ENCODE measurements at places on chromosomes 12 and 14.

GRCh38 chr12:122887819-122888212, 8.1 kb downstream of the VPS37B start:
- no peak for DNase-seq

GRCh38 chr12:130166306-130166705, 4.0 kb downstream of the FZD10 start:
- no peak for DNase-seq

- no peak for DNase-seq
Observed at GRCh38 chr12:8904665-8905064, 9.6 kb upstream of the PHC1 start.

- no peak for DNase-seq
Observed at GRCh38 chr12:112169161-112169872, 44.0 kb downstream of the TRAFD1 start.

DNA sequence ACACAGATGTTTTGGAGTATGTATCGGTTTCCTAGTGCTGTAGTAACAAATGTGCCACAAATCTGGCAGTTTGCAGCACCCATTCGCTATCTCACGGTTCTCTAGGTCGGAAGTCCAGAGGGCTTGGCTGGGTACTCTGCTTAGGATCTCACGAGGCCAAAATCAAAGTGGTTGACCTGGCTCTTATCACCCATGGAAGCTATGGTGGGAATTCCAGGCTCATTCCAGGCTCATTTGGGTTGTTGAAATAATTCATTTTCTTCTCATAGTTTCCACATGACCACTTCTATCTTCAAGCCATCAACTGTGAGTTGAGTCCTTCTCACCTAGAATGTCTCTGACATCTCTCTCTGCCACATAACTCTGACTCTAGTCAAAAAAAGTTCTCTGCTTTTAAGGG, 431.0 kb upstream of the TMPO start:
- no peak for DNase-seq

DNA sequence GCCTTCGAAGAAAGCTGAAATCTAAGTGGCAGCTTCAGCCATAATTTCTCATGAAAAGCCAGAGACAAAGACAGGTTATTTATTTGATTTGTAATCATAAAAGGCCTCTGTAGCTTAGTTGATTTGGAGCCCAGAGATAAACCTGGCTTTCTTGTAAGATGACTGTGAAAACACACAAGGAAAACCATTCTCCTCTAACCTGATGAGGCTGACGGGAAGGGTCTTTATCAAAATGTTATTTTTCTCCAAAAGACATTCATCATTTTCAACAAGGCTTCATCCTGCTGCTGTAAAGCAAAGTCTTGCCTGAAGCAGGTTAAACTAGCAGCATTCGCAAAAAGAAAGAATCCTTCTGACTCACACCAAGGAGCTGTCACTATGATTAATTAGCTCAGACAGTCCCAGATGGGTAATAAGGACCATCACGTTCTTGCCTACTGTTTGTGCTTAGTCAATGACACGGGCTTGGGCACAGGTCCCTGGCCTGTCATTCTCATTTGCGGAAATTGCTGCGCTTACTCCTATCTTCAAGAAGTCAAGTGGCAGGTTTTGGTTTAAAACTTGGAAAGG, 286.6 kb downstream of the C12orf75 start:
- no peak for DNase-seq

DNA sequence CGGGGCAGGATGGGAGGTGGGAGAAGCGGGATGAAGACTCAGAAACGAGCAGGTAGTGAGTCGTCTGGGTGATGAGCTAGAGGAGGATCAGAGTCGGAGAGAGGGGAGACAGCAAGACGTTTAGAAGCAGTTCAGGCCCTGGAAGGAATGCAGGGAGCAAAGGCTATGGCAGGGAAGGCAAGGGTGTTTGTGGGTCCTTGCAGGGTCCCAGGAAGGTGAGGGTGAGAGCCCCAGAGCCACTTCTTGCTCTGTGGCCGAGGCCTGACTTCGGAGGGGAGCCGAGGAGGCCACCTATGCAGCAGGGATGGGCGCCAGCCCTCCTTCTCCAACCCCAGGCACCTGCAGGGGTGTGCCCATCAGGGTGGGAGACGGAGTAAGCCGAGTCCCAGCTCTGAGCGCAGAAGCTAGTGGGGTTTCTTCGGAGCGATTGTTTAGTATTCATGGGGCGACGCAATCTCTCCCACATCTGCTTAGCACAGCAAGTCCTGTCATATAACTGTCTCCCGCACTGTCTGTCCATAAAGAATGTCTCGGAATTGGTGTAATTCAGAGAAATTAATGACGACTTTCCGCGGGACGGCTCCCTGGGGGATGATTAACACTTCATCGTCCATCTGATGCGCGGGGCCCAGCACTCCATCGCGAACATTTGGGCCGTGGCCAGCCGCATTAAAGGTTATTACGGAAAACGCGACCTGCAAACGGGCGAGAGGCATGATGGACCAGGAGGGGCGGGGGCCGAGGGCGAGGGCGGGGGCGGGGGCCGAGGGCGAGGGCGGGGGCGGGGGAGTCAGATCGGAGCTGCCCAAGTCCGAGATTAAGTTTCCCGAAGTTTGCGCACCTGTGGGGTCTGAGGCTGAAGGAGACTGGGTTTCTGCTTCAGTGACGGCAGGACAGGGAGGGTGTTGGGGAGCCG, 12.2 kb upstream of the CALCOCO1 start:
- DNase-seq, result peak; percentile 96

DNA sequence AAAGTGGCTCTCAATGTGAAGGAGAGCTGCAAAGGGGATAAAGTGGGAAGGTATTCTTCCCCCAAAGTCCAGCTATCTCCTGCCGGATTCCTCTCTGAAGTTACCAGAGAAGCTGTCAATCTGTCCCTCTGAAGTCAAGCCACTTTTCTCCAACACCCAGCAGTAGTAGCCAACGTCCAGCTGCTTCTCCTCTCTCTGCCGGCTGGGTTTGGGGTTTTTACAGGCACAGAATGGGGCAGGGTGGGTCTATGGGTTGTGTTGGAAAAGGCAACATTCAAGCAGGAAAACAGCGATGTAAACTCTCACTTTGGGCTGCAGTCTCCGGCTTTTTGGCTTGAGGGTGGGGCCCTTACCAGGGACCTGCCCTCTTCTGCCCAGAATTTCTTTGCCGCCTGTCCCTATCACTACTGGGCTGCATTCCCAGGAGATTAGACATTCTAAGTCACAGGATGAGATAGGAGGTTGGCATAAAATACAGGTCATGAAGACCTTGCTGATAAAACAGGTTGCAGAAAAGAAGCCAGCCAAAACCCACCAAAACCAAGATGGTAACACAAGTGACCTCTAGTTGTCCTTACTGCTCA, 16.3 kb downstream of the CAPZA3 start:
- DNase-seq, result no peak

DNA sequence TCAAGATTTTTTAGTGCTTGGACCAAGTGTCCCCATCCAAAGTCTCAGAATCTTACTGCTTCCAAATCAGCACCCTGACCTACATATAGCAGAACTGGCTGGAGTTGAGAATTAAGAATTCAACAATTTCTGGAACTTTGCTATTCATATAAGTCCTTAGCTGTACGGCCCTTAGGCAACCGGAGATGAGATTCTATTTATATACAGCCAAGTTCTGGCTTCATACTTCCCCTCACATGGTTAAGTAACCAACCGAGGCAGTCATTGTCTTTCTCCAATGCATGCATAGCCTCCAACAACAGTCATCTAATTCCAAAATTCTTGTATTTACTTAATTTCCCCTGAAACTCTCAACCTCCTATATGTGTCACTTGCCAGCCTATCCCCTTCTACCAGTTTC, 76.6 kb downstream of the SINHCAF start:
- no peak for DNase-seq

DNA sequence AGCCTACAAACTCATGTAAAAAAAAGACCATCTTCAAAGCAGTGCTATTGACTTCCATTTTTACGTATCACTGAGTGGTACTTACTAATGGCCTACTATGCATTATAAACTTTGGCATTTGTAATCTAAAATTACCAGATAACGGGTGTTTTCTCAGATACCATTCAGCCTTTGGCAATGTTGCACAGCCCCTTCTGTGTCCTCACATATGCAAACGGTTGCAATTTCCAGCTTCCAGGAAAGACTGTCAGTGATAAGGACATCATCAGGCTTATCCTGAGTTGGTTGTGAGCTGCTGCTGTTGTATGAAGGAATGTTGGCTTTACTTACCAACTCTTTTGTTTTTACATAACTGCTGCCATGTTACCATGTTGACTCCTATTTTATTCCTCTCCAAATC, 1.6 kb upstream of the SLC6A13 start:
- DNase-seq, result no peak

DNA sequence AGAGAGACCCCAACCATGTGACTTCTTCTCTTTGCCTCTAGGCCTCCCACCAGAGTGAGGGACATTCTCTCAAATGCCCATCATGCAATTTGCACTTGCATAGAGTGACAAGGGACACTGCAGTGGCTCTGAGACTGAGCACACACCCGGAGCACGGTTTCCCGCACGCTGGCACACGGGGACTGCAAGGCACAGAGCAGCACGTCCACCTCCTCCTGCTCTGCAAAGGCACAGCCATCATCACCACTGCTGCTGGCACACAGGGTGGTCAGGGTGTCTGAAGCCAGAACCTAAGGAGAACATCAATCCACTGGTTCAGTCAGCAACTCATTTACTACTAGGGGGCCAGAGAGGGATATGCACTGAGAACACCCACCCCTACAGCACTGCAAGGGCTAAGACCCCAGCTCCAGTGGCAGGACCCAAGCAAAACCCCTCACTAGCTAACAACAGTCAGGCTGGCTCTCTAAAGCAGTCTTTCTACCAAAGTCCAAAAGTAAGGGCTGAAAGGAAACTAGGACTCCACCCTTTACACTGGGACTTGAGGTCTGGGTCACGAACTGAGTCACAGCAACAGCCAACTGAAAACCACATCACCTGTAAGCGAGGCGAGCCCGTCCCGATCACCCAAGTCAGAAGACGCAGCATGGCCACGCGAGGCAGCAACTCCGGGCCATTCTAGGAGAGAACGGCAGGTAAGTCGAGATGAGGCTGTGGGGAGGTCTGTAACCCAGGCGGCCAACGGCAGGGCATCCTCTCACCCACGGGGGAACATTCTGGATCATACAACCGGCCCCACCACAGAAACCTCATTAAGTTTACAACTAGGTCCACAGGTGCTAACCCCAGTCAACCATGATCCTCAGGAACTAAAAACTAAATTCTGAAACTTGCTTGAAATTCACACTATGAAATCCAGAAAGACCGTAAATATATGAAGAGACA, 37.9 kb downstream of the GCN1 start:
- DNase-seq, result no peak

GRCh38 chr12:99476956-99477355, 170.6 kb upstream of the GARIN6 start:
- no peak for DNase-seq

GRCh38 chr14:65042731-65043372, 56.2 kb downstream of the FNTB start:
- DNase-seq, result no peak

DNA sequence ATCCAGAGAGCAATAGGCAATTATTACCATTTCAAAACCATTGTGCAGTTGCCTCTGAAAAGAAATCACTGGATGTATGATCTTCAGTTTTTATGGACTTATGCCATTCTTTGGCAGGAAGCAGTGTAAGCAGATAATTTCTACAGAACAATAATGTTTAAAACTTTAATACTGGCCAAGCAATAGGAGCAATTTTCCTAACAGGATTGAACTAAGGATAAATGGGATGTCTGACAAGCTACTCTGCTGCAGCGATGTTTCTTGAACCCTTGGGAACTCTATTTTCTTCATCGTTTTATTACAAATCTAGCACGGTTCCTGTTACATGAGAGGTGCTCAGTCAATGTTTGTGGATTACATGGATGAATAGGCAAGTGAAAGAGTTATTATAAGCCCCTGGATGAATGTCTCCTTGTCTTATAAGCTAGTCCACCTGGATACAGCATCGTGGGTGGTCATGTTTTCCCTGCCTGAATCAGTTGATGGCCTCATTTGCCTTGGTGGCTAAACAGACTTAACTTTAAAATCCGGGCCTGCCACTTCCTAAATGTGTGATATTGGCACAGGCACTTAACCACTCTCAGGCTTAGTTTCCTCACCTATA, 68.2 kb upstream of the MDM1 start:
- DNase-seq, result no peak

DNA sequence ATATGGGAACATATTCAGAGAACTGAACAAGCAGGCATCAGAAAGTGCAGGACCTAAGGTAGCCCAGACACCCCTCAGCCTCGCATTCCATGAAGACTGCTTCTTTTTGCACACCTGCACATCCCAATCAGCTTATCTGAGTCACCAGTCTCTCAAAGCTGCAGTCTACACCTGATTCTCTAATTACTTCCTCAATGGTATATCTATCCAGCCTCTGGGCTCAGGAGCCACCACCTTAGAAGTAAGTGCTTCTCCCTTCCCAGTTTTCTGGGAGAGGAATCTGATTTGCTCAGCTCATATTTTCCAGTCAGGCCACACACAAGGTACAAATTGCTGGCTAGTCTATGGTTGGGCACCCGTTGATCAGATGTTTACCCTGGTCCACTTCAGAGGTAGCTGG, 21.7 kb downstream of the TC2N start:
- DNase-seq, result no peak

GRCh38 chr12:49345825-49346658, 646 bp upstream of the DNAJC22 start:
- DNase-seq, result peak; percentile 34

GRCh38 chr12:93319523-93320050, 58.1 kb upstream of the NUDT4 start:
- DNase-seq, result peak; percentile 46

DNA sequence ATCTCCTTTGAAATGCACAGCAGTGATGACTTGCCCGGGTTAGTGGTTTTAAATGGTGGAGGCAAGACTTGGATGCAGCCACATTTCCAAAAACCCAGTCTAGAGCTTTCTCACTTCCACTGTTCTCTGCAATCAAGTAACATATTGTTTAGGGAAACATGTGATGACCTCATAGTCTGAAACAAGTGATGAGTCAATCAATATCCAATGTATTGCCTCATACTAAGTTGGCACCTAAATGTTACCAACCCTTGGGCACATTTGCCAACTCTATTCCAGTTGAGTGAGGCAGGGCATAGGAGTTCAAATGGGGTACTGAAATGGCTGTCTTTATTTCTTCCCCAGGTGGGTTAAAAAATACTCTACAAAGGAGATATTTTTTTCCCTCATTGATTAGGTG, 1105.4 kb downstream of the VRK1 start:
- DNase-seq, result no peak

DNA sequence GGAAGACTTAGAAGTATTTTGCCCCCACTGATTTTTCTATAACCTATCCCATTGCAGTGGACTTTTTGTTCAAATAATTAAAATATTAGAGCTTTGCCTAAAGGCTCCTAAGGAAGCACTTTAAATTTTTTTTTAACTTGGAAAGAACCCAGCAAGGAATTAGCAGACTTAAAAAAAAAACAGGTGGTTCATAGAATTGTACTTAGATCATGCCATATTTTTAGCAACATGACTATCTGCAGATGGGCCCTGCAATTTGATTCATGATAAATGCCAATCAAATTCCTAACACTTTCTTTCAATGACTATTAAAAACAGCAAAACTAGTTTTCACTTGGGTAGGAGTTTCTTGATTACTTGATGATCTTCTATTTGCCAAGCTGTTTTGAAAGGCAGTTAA, 11.5 kb downstream of the ADAMTS20 start:
- DNase-seq, result no peak
